Immature natural killer cell (primary cell): ENCODE measurements at places on chromosomes 1 and 21. TPM values are rescaled to one million over a fixed set of nuclear protein-coding genes. Genes with fewer than 3 reads are reported as not detected.

The EFCAB7 gene
- 3.7 TPM for polyA plus RNA-seq

The LGALS8 gene
- 26.6 TPM for polyA plus RNA-seq

The NEXN gene
- 0.89 TPM for polyA plus RNA-seq

The DDR2 gene
- polyA plus RNA-seq: 0.12 TPM

The LCE1C gene
- polyA plus RNA-seq: not detected

The MYCL gene
- polyA plus RNA-seq: 2.9 TPM

The DMBX1 gene
- not detected for polyA plus RNA-seq

The CRABP2 gene
- not detected for polyA plus RNA-seq

The TFF1 gene
- not detected for polyA plus RNA-seq

The FAM151A gene
- not detected for polyA plus RNA-seq

GRCh38 chr1:155339515-155340097, 18.9 kb downstream of the RUSC1 start:
- peaks cover 56% of the 10 kb centered on the region for H3K36me3 ChIP-seq
- H3K27ac ChIP-seq: no peak overlapping the region
- no peak for DNase-seq
- H3K4me3 ChIP-seq: no peak overlapping the region
- no peaks in the 10 kb centered on the region for H3K4me1 ChIP-seq

DNA sequence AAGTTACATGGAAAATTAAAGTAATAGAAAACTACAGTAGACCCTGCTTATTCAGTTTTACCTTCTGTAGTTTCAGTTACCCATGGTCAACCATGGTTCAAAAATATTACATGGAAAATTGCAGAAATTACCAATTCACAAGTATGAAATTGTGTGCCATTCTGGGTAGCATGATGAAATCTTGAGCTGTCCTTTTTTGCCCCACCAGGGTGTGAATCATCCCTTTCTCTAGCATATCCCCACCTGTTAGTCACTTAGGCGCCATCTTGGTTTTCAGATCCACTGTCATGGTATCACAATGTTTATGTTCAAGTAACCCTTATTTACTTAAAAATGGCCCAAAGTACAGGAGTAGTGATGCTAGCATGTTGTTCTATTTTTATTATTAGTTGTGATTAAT, 3.5 kb upstream of the LRIF1 start:
- H3K4me3 ChIP-seq: no peak overlapping the region
- peaks cover 20% of the 10 kb centered on the region for H3K36me3 ChIP-seq
- H3K4me1 ChIP-seq: peaks cover 25% of the 10 kb centered on the region

GRCh38 chr1:89927478-89927877, 67.4 kb upstream of the ZNF326 start:
- no peak overlapping the region for H3K4me3 ChIP-seq
- H3K4me1 ChIP-seq: no peaks in the 10 kb centered on the region
- peaks cover 15% of the 10 kb centered on the region for H3K36me3 ChIP-seq
- no peak overlapping the region for H3K27ac ChIP-seq
- H3K27me3 ChIP-seq: peaks cover 6% of the 10 kb centered on the region
- no peak for DNase-seq

DNA sequence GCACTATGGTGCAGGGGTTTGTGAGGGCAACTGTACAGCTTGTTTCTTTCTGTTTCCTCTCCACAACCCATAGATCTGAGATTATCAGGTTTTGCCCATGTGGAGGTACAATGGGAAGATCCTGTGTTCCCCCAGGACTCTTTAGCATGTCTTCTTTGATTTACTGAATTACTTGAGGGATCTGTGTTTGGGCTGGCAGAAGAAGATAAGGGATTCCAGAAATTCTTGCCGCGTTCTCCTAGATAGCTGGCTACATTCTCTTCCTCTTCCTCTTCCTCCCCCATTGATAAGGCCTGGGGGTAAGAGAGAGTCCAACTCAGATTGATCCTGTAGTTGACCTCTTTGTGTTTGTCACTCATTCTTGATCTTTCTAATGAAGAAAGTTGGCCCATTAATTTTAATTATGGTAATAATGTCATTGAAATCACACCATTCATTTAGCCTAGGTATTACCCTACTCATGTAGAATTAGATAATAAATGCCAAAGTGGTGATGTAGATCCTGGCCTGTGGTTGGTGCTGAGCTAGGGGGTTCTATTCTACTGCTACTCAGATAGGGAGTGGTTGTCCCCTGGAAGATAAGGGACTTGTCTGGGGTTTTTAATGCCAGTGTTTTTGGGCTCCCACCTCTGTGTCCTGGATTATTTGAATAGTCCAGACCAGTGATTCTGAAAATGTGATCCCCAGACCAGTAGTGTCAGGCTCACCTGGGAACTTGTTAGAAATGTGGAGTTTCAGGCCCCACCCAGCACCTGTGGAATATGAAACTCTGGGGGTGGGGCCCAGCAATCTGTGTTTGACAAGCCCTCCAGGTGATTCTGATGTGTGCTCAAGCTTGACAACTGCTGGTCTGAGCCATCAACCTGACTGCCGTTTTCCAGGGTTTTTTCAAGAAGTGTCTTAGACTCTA, 122.2 kb downstream of the NOS1AP start:
- H3K36me3 ChIP-seq: no peaks in the 10 kb centered on the region
- no peak overlapping the region for H3K4me3 ChIP-seq
- no peaks in the 10 kb centered on the region for H3K27me3 ChIP-seq
- no peaks in the 10 kb centered on the region for H3K4me1 ChIP-seq
- DNase-seq: no peak

DNA sequence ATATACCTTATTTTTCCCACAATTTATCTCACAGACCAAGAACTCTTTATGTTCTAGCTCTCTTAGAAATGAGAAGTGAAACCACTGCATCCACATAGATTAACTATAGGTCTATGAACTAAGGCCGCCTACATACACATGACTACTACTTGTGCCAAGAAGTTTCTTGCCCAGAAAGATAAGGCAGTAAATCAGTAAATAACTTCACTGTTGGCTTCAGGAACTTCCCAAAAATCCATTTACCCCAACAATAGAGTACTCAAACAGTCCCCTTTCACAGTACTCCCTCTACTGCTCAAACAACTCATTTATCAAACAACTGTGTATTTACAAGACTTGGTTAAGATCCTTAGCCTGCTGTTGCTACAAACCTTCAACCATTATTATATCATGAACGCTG, 96.5 kb downstream of the NME7 start:
- no peak overlapping the region for H3K4me3 ChIP-seq
- no peak for DNase-seq
- H3K27ac ChIP-seq: no peak overlapping the region
- no peaks in the 10 kb centered on the region for H3K4me1 ChIP-seq

- no peak overlapping the region for H3K27ac ChIP-seq
- no peak overlapping the region for H3K4me3 ChIP-seq
- H3K4me1 ChIP-seq: no peaks in the 10 kb centered on the region
- H3K36me3 ChIP-seq: no peaks in the 10 kb centered on the region
- H3K27me3 ChIP-seq: peaks cover 13% of the 10 kb centered on the region
- DNase-seq: no peak
Observed at GRCh38 chr1:28136169-28136921, 40.1 kb downstream of the PTAFR start.

DNA sequence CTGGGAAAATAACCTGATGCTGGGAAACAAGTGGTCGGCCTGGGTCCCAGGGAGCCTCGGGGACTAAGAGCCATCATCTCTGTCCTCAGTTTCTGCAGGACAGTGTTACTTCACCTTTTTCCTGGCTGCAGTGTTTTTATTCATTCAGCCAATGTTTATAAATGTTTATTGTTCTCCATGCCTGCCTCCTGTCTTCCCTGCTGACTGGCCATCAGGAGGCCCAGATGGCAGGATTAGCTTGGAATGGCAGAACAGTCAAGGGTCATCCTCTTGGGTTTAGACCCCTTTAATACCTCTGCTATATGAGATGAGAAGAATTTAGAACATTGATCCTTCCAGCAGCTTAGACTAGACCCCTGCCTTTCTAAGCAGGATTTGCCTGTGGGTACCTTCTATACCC, 13.3 kb downstream of the MAPKAPK2 start:
- H3K27ac ChIP-seq: no peak overlapping the region
- H3K4me3 ChIP-seq: no peak overlapping the region
- no peaks in the 10 kb centered on the region for H3K36me3 ChIP-seq
- peaks cover 97% of the 10 kb centered on the region for H3K4me1 ChIP-seq
- no peak for DNase-seq
- peaks cover 3% of the 10 kb centered on the region for H3K27me3 ChIP-seq

- peaks cover 11% of the 10 kb centered on the region for H3K27me3 ChIP-seq
- H3K4me3 ChIP-seq: no peak overlapping the region
- H3K36me3 ChIP-seq: no peaks in the 10 kb centered on the region
- DNase-seq: peak; percentile 63
Observed at GRCh38 chr1:156124557-156125483, 10.3 kb downstream of the LMNA start.

- no peaks in the 10 kb centered on the region for H3K27me3 ChIP-seq
- peaks cover 11% of the 10 kb centered on the region for H3K36me3 ChIP-seq
- H3K27ac ChIP-seq: peak overlapping the region; percentile 17
- peak overlapping the region; percentile 63 for H3K4me3 ChIP-seq
Observed at GRCh38 chr1:184930232-184930631, 44.1 kb downstream of the NIBAN1 start.

- peaks cover 8% of the 10 kb centered on the region for H3K36me3 ChIP-seq
- H3K4me3 ChIP-seq: peak overlapping the region; percentile 62
- no peaks in the 10 kb centered on the region for H3K27me3 ChIP-seq
- no peak for DNase-seq
- H3K27ac ChIP-seq: peak overlapping the region; percentile 78
Observed at GRCh38 chr1:225877580-225877979, 4.6 kb downstream of the TMEM63A start.

- no peak overlapping the region for H3K4me3 ChIP-seq
- H3K27ac ChIP-seq: no peak overlapping the region
- H3K36me3 ChIP-seq: no peaks in the 10 kb centered on the region
- DNase-seq: no peak
Observed at GRCh38 chr1:226814751-226815537, 55.5 kb upstream of the PSEN2 start.

DNA sequence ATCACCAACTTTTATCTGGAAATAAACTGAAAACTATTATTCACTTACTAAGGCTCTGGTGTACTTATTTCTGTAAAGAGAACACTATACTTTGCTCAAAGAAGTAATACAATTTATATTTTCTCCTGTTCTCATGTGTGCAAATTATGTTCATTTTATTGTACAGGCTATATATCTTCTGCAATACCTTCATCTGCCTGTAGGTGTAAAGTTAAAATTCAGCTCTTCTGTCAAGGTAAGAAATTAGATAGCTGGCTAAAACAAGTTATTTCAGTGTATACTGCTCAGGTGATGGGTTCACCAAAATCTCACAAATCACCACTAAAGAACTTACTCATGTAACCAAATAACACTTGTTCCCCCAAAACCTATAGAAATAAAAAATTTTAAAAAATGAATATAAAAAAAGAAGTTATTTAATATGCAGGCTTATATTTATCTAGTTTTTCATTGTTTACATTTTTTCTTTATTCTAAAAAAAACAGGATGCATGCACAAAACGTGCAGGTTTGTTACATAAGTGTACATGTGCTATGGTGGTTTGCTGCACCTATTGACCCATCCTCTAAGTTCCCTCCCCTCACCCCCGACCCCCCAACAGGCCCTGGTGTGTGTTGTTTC, 81.5 kb downstream of the PTGER3 start:
- H3K27me3 ChIP-seq: no peaks in the 10 kb centered on the region
- H3K4me1 ChIP-seq: no peaks in the 10 kb centered on the region
- no peak overlapping the region for H3K4me3 ChIP-seq
- H3K36me3 ChIP-seq: no peaks in the 10 kb centered on the region
- peak; percentile 2 for DNase-seq

DNA sequence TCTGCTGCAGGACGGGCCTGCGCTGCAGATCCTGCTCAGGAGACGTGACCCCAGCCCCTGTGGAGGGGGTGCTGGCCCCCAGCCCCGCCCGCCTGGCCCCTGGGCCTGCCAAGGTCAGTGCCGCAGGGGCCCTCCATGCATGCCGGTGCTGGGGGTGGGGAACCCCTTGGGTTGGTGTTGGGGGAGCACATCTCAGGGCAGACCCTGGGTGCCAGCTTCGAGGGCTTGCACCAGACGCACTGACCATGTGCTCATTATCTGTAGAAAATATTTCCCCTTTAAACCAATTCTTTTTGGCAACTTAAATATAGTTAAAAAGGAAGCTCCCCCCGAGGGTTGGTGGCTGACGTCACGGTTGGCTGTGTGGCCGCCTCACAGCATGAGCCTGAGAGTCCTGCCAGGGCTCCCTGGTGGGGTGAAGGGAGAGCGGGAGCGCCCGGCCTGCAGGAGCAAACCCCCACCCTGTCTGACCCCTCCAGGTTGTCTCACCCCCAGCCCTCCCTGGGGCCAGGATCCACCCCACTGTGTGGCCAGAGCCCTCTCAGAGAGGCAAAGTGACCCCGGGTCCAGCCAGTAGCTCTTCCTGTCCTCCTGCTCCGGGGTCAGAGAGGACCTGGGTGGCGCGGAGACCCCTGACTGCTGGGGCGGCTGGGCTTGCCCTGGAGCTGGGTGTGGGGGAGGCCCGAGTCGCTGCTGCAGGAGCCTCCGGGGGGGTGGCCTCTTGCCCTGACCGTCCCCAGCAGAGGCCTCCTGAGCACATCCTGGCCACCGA, 5.3 kb upstream of the PFKL start:
- H3K27me3 ChIP-seq: no peaks in the 10 kb centered on the region
- no peak for DNase-seq
- no peak overlapping the region for H3K4me3 ChIP-seq
- no peak overlapping the region for H3K27ac ChIP-seq

DNA sequence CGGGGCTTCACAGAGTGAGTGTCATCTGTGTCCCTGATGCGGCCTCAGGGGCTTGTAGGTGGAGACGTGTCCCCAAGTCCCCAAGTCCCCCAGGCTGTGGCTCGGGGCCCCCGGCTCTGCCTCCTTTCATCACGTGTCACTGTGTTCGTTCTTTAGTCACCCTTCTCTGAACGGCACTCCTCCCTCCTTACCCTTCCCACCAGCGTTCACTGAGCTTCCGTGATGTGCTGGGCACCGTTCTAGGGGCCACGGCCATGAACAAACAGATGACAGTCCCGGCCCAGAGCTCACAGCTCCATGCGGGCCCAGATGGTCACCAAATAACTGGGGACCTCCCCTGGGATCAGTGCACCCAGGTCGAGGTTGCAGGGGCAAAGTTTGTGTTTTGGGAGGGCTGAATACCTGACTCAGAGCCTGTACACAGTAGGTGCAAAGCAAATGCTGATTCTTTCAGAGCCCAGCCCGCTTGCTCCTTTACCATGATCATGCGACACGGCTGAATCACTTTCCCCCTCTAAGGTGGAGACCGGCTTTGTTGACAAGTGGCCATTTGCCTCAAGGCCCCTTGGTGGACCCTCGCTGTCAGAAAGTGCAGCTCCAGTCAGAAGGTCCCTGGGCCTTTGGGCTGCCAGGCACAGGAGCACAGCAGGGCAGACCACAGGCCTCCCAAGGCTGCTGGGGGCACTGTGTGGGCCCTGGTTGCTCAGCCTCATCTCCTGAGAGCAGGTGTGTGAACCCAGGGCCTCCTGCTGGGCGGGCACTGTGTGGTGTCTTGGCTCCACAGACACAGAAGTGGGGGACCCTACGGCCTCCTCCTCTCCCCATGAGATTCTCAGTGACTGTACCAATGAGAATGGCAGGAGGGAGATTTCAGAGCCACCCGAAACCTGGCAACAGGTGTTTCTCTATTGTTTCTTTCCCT, 592.5 kb downstream of the PTPRU start:
- H3K36me3 ChIP-seq: no peaks in the 10 kb centered on the region
- H3K27me3 ChIP-seq: peaks cover 1% of the 10 kb centered on the region
- no peak overlapping the region for H3K4me3 ChIP-seq
